ENCODE measurements at places on chromosomes 2 and 18.
A peak's percentile ranks its signal among the peaks of the same experiment; 100 is the strongest.

DNA sequence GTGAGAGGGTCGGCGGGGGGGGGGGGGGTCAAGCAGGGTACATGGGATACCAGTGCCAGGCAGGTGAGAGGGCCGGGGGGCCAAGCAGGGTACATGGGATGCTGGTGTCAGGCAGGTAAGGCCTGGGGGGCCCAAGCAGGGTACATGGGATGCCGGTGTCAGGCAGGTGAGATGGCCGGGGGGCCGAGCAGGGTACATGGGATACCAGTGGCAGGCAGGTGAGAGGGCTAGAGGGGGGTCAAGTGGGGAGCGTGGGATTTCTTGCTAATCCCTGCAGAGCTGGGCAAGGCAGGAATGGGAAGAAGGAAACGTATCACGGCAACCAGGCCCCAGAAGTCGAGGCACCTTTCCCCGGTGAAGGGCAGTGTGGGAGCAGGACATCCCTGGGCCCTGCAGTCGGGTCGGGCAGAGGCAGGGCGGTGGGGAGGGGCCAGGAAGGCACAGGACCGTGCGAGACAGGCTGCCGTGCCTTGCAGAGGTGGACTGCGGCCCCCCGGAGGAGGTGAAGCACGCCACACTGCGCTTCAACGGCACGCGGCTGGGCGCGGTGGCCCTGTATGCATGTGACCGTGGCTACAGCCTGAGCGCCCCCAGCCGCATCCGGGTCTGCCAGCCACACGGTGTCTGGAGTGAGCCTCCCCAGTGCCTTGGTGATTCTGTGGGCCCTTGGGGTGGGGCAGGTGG lies 49.3 kb downstream of the MTERF4 start:
- DNase-seq, result no peak

DNA sequence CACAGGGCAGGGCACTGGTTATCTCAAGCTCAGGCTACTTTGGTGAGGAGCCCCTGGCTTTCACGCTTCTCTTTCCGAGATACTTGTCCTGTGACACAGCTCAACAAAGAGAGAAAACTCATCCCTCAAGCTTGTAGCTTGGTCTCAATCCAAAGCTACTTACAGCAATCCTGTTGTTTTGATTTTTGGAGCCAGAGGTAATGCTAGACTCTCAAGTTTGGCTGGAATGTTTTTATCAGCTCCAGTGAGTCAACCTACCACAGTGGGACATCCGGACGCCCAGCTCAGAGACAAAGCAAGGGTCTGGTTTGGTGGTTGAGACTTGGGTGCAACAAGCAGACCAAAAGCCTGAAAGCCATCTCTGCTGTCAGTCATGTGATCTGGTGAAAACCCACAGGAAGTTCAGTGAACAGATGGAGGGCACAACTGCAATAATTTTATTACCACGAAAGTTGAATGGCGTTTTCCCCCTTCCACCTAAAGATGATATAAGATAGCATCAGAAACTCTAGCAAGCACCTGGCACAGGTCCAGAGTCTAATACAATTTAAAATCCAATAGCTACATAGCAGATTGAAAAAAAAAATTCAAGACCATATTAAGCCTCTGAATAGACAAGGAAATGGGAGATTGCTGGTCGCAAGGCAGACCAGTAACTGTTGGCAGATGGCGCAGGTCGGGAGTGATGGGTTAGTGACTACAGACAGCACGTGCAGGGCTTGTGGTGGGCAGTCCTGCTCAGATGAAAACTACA lies 102.3 kb upstream of the SMAD7 start:
- DNase-seq, result peak; percentile 86

GRCh38 chr2:38653715-38654527 lies 12.0 kb upstream of the GALM start:
- no peak for DNase-seq

DNA sequence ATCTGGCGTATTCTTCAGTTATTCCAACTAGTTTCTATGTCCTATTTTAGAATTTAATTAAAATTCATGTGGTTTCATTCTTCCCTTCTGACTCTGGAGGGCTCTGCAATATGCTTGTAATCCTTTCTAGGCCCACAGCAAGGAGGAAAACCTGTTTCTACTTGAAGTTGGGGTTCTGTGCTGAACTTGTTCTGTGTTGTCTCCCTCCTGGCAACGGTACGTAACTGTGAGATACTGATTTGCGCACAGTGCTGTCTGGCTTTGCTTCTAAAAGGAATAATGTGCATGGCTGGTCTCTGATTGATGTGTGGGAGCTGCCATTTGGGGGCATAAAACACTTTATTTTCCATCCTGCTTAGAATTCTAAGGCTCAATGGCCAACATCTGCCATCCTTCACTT lies 81.7 kb downstream of the NABP1 start:
- DNase-seq, result no peak

GRCh38 chr2:64754570-64754969 lies 100.9 kb upstream of the SERTAD2 start:
- no peak for DNase-seq

DNA sequence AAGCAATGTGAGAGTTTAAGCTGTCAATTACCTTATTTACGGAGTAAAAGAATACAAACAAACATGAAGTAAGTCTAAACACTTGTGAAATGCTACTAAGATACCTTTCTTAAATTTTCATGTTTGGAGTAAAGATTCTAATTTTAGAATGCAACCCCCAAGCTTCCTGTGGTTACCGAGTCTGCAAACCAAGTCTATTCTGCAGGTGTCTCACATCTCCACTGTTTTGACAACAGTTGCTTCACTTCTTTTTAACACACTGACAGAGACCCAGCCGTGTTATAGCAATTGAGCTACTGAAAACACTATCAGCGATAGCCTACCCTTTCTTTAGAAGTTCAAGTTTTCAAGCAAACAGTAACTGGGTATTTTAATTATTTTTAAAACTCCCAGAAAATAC lies 608.3 kb downstream of the ERBB4 start:
- no peak for DNase-seq

- DNase-seq, result no peak
These were observed 319.9 kb upstream of the HS6ST1 start for GRCh38 chr2:128638341-128639119.

DNA sequence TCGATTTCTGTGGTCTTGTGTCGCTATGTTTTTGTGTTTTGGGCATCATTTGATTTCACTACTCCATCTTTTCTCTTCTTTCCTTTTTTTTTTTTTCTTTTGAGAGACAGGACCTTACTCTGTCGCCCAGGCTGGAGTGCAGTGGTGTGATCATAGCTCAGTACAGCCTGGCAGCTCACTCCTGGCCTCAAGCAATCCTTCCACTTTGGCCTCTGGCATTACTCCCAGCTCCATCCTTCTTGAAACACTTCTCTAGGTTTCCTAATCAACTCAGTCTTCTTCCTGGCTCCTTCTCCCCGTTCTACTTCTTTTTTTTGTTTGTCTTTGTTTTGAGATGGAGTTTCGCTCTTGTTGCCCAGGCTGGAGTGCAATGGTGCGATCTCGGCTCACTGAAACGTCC lies 26.5 kb downstream of the TCF23 start:
- no peak for DNase-seq

GRCh38 chr2:236563953-236564352 lies 5.7 kb upstream of the ACKR3 start:
- no peak for DNase-seq

- DNase-seq, result no peak
These were observed 106.4 kb downstream of the KCNH7 start for GRCh38 chr2:162731917-162732804.

- DNase-seq, result peak; percentile 24
These were observed 379.0 kb upstream of the RND3 start for GRCh38 chr2:150866431-150866830.

DNA sequence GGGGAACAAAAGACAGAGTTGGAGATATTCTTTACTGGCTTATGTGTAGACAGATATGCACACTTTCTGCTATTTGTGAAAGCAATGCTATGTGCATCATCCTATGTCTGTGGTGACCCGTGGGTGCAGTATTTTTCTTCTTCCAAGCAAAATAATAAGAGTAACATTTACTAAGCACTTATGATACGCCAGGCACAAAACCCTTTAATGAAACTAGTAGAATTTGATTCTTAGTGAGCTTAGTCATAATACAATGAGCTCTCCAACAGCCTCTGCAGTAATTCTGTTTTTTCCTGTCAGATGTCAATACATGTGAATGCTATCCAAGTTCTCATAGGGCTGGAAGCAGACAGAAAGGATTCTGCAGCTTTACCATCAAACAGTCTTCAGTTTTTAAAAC lies 130.6 kb downstream of the RAD51AP2 start:
- no peak for DNase-seq

GRCh38 chr18:32040936-32041335 lies 22.3 kb downstream of the RNF125 start:
- DNase-seq, result no peak

- peak; percentile 84 for DNase-seq
These were observed 76.5 kb downstream of the STRN start for GRCh38 chr2:36889795-36890194.

DNA sequence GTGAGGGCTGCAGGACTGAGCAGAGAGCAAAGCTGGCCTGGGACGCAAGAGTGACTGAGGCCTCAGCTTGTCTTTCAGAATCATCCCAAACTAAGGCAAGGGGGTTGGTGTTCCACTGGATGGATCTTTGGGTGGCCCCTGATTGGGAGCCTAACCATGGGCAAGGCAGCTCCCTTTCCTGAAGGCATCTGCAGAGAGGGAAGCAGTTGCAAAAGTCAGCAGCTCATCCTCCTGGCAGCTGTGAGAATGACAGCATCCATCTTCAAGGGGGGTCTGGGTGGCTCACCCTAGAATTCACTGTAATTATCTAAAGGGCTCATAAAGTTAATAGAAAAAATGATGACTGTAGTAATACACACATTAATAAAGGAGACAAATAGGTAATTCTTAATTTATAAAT lies 46.5 kb upstream of the RAB31 start:
- DNase-seq, result no peak

DNA sequence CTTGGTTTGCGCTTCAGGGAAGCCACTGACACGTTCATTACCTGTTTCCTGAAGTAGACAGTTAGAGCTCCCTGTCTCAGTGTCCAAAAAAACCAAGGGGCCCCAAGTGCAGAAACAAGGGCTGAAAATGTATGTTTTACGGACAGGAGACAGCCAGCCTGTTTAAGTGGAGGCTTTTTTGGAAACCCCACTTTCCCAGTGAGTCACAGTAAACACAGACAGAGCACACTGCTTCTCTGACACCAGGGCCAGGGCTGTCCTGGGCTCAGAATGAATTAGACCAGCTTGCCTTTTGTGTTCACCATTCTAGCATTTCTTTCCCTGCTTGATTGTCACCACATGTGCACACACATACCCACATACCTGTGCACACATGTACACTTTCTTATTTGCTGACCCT lies 128.6 kb downstream of the SH3RF3 start:
- DNase-seq, result no peak

Measured in fibroblast of skin of left biceps (primary cell).